Smooth muscle cell of the coronary artery (primary cell): ENCODE measurements at places on chromosomes 13 and 19. TPM values are rescaled to one million over a fixed set of nuclear protein-coding genes. Genes with fewer than 3 reads are reported as not detected.

Gene FFAR1
- not detected in 2 replicates for total RNA-seq

Gene CD37
- total RNA-seq = not detected in 2 replicates

Gene NMRK2
- total RNA-seq = not detected in 2 replicates

Gene TNFSF13B
- 0.60 and 7.3 TPM in 2 replicates for total RNA-seq

Gene KLK15
- total RNA-seq = not detected in 2 replicates

Gene TRAPPC6A
- total RNA-seq = 11.7 and 18.0 TPM in 2 replicates

Gene CDC42EP5
- total RNA-seq = 2.9 and 41.0 TPM in 2 replicates

Gene RASAL3
- not detected in 2 replicates for total RNA-seq

Gene LINGO3
- under 0.01 TPM in 1 of 2 replicates, not detected in the other for total RNA-seq

Gene MBD3L3
- not detected in 2 replicates for total RNA-seq

Gene IGFL3
- total RNA-seq = not detected in 2 replicates

Gene ERCC1
- total RNA-seq = 27.5 and 94.3 TPM in 2 replicates

Gene ERICH6B
- not detected in 2 replicates for total RNA-seq
